ENCODE measurements at places on chromosomes 7 and 10.
A peak's percentile ranks its signal among the peaks of the same experiment; 100 is the strongest.

- DNase-seq: no peak
These were observed 418.5 kb upstream of the SEMA3A start for GRCh38 chr7:84612981-84613681.

- DNase-seq: no peak
These were observed 771.2 kb downstream of the NXPH1 start for GRCh38 chr7:9204571-9204970.

DNA sequence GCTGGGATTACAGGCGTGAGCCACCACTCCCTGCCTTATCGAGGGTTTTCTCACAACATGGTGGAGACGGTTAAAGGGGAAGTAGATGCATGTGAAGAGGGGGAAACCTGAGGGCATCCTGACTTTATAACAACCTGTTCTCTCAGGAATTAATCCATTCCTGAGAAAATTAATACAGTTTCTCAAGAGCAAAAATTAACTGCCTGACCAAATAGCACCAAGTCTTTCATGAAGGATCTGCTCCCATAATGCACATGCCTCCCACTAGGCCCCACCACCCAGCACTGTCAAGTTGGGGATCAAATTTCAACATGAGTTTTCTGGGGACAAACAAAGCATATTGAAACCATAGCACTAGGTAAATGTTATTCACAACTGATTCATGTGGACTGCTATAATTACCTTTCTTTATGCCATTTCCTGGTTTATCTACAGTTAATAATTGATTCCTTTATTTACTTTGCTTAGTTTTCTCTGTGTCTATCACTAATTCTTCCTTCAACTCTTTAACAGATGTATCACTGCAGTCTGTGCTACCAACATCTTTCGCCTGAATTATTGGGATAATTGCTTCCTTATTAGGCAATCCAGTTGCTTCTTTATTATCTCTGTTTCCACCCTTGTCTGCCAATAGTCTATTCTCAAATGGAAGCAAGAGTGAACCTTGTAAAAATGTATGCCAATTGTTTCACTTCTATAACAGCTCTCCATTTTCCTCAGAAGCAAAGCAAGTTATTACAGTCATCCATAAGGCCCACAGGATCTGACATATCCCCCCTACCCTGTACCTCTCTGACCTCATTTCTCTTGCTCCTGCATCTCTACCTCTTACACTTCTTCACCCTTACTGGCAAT lies 12.9 kb upstream of the MICU1 start:
- DNase-seq: no peak

GRCh38 chr10:112963835-112964234 lies 13.8 kb downstream of the TCF7L2 start:
- no peak for DNase-seq

DNA sequence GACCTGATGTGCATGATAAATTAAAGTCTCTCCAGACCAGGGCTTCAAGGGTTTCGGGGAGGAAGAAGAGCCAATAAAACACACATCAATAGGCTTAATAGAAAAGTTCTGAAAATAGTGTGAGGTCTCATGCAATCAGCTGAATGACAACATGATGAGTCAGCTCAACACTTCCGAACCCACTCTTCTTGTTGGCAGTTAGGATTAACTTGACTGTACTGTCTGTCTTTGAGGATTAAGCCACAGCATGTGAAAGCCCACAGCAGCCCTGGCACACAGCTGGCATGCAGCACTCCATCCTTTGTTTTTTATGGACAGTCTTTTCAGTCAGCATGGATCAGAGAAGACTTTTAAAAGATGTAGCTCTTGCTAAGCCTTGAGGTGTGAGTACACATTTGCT lies 526.9 kb upstream of the VSTM2A start:
- DNase-seq: peak; percentile 59

GRCh38 chr10:29522061-29522855 lies 112.5 kb downstream of the SVIL start:
- no peak for DNase-seq

DNA sequence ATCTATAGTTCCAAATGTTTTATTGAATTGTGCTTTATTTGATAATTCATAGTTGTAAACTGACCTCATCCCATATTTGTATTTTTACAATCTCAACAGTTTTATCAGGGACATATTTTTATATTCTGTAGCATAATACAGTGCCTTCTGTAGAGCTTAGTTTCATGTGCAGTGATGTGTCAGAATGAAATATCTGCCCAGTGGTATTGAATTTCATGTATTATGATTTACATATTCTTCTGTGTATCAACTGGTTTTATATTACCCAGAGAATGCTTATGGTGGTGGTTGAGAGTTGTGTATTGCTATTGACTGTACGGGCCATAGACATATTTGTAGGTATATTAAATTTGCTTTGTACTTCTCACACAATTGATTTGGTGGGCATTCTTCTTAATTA lies 89.9 kb downstream of the KAT6B start:
- DNase-seq: no peak

GRCh38 chr7:30836991-30837390 lies 65.8 kb downstream of the MINDY4 start:
- DNase-seq: no peak

GRCh38 chr10:97427571-97428179 lies 1.7 kb downstream of the PGAM1 start:
- DNase-seq: peak; percentile 58

GRCh38 chr10:29451946-29452345 lies 163.1 kb downstream of the LYZL1 start:
- no peak for DNase-seq

DNA sequence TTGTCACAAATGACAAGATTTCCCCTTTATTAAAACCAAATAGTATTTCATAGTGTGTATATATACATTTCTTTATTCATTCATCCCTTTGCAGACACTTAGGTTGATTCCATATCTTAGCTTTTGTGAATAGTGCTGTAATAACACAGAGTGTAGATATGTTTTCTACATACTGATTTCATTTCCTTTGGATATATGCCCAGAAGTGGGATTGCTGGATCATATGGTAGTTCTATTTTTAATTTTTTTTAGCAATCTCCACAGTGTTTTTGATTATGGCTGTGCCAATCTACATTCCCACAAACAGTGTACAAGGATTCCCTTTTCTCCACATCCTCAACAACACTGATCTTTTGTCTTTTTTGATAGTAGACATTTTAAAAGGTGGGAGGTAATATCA lies 46.4 kb downstream of the CSTF2T start:
- DNase-seq: no peak

DNA sequence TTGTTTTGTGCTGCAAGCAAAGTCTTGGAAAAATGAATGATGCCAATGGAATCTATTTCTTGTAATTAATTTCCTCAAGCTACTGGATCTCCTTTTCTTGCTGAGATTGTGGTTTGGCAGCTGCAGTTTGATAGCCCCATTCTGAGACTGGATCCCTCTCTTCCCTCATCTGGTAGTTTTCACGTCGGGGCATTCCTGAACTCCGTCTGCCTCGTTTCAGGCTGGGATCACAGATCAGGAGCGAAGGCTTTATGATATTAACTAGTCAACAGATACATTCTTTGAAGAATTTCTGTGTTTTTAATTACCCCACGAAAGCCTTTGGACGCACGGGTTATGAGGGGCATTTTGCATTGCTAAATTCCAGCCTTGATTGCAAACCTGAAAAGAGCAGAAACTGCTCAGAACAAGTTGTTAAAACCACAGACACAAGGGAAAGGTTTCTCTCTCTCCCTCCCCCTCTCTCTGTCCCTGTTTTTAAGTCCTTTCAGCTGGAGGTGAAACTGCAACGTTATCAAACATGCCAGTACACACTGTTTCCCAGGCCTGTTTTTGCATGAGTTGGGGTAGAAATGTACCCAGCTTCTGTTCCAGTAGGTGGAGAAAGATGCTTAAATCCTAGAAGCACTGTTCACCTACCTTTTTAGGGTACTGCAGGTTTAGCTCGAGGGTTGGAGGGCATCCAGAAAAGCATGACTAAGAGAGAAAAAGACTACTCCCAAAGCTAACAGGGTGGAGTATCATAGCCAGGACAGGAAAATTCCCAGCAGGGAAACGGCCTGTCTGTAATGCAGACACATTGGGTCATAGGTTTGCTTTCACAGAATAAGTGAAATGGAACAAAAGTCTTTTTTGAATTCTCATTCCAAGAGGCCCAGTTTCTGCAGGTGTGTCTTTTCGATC lies 124.3 kb downstream of the CUX1 start:
- DNase-seq: no peak

- DNase-seq: no peak
These were observed 21.4 kb downstream of the KCP start for GRCh38 chr7:128889121-128889520.

DNA sequence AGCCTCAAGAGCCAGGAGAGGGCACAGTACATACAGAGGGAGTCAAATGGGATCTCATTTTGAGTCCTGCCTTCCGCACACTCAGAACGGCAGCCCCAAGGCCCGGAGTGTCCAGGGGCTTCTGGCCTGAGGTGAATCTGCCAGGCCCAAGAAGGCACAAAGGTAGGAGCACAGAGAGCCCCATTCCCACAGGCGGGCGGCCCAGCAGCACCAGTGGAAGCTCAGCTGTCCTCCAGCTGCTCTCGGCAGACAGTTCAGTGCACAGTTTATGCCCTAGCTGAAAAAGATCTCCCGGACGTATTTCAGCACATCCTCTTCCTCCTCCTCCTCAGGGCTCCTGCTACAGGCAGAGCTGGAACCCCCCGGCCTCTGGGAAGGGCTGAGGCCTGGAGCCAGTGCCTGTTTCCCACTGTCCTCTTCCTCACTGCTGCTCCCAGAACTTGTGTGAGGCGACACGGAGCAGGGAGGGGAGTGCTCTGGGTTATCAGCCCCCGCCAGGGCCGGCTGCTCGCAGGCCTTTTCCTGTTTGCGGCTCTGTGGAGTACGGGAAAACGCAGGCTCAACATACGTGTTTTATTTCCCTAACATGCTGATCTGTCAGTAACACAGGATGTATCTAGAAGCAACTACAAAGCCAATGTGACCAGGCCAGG lies 4.0 kb downstream of the CYREN start:
- DNase-seq: no peak

DNA sequence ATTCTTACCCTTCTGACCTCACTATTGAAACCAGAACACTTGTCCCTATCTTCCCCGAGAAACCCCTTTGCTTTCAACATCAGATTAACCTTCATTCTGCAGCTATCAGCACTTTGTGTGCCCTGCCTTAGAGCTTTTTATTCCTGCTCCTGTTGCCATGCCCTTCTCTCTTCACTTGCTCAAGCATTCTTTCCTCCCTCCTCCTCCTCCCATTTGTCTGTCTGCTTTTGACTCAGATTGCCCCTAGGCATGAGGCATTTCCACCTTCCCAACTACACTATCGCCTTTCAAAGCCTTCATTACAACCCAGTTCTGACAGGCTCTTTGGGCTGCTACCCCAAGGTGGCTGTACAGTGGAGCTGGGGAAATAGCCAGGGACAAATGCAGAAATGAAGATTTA lies 143.3 kb downstream of the SLC25A13 start:
- no peak for DNase-seq

GRCh38 chr10:58399410-58399809 lies 14.2 kb downstream of the TFAM start:
- no peak for DNase-seq

DNA sequence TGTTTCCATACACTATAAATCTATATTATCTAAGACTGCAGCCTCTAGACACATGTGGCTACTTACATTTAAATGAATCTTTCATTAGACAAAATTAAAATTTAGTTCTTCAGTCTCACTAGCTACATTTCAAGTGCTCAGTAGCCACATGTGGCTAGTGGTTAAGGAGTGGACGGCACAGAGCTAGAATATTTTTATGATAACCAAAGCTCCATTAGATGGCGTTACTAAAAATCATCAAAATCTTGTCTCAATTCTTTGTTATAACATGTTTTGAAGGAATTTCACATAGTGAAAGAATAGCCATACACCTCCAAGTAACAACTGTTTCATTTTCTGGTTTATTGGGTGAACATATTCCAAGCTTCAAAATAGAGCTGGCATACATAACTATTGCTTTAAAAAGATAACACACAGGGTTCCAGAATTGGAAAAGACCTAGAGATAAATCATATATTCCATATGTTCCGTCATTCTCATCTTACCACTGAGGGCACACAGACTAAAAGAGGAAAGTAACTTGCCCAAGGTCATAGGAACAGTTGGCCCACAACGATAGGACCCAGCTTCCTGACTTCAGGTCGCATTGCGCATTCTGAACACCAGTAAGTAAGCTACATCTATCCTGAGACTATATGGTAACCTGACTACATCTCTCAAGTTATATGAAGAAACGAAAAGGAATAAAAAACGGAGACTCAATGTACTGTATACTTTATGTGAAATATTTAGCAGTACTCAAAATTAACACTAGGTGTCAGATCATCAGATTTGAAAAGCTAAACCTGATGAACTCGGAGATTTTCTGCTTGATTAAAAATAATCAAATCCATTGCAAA lies 66.6 kb downstream of the CAV1 start:
- DNase-seq: peak; percentile 20

DNA sequence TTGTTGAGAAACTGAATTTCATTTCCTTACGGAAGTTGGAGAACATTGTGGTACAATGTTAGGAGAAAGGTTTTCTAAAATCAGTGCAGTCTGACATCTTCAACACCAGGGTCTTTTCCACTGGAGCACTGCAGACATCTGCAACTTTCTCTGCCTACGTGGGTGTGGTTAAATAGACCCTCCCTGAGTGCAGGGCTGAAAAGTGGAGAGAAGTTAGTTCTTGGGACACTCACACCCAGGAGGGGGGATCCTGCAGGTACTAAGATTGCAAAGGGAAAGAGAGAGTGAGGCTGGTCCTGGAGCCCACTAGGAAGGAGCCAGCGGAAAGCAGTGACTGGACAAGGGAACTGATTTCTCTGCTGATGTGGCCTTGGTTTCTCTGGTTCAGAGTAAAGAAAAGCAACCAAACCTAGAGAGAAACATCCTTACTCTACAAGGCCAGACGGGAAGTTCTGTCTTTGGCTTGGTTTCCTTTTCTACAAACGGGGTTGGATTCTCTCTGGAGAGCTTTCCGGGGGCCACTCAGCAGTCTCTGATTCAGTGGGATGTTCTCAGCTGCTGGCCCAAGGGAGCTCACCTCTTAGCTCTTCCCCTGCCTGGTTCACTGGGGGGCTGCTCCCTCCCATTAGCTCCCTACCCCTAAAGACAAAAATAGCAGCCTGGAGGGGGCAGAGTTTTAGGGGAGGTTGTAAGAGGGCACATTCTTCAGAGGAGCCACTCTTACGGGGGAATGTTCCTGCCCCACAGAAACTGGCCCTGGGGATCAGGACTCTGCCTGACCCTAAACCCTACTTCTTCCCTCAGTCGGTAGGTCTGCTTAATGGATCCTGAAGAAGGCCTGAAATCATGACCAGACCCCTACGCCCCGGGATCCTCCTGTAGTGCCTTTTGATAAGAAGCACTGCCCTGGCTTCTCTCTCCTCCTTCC lies 2.7 kb downstream of the UPP1 start:
- DNase-seq: no peak

DNA sequence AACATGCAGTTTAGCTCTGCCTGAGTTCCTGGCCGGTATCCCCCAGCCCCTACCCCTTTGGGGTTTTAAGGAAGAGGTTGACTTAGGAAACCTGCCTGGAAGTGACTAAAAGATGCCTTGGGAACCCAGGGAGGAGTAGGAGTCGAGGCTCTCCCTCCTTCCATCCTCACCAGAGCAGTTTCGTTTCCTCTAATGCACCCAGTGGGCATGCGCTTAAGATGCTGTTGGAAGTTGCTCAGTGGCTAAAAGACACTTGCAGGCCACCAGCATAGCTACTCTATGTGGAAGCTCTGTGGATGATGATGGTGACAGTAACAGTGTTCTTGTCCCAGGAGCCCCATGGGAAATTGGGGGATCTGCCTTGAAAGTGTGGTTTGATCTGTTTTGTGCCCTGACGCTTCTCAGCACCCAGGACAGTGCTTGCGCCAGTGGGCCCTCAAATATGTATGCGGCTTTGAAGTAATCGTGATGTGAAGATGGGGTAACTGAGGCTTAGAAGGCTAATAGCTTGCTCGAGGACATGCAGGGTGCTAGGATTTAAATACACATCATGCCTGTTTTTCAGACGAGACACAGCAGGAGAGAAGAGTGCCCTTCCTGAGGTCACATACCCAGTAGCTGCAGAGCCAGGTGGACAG lies 32.0 kb downstream of the TBATA start:
- DNase-seq: no peak
